Mesothelial cell of epicardium (in vitro differentiated cells): ENCODE measurements at places on chromosomes 7 and 10.

GRCh38 chr10:128744811-128745305, 618.6 kb upstream of the MKI67 start:
- H3K4me3 ChIP-seq = no peak overlapping the region
- H3K27ac ChIP-seq = no peak overlapping the region
- peaks cover 39% of the 10 kb centered on the region for H3K27me3 ChIP-seq
- peaks cover 29% of the 10 kb centered on the region for H3K4me1 ChIP-seq
- H3K36me3 ChIP-seq = no peaks in the 10 kb centered on the region

GRCh38 chr7:99013266-99014112, 130.4 kb downstream of the SMURF1 start:
- DNase-seq = no peak
- H3K4me3 ChIP-seq = no peak overlapping the region
- no peak overlapping the region for H3K27ac ChIP-seq
- H3K36me3 ChIP-seq = peaks cover 62% of the 10 kb centered on the region
- no peaks in the 10 kb centered on the region for H3K27me3 ChIP-seq

GRCh38 chr10:152915-153314, 17.7 kb downstream of the ZMYND11 start:
- no peak for DNase-seq
- no peaks in the 10 kb centered on the region for H3K4me1 ChIP-seq
- H3K27ac ChIP-seq = no peak overlapping the region
- H3K27me3 ChIP-seq = no peaks in the 10 kb centered on the region
- H3K36me3 ChIP-seq = peaks cover 24% of the 10 kb centered on the region

DNA sequence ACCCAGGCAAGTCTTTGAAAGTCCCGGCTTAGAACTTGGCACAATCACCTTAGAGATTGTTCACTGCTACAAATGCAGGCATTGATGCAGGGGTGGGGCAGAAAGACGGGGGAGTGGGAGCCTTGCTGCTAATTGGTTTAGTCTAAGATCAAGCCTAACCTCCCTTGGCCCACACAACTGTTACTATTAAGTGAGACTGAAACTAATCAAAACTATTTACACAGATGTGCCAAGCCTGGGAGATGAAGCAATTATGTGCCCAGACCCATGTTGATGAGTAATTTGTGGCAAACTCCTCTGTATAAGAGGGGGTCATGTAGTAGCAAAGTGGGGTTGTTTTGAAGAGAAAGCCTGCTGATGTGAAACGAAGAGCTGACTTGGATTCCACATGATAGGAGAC, 178.2 kb upstream of the ITGB1 start:
- H3K4me3 ChIP-seq = no peak overlapping the region
- H3K27ac ChIP-seq = no peak overlapping the region
- no peak for DNase-seq
- no peaks in the 10 kb centered on the region for H3K36me3 ChIP-seq
